Calu3 (cell line): ENCODE measurements at places on chromosomes 11 and 22. TPM values are rescaled to one million over a fixed set of nuclear protein-coding genes. Genes with fewer than 3 reads are reported as not detected.

TSPO gene
- 185 and 195 TPM in 2 replicates for total RNA-seq

ZC3H12C gene
- total RNA-seq: 11.1 and 14.1 TPM in 2 replicates

ZNF280B gene
- 4.0 and 4.6 TPM in 2 replicates for total RNA-seq

FAM83F gene
- total RNA-seq: 21.0 and 21.9 TPM in 2 replicates

TMPRSS4 gene
- 99.9 and 132 TPM in 2 replicates for total RNA-seq

P4HA3 gene
- not detected in 2 replicates for total RNA-seq

RBMXL2 gene
- total RNA-seq: not detected in 2 replicates

DSCAML1 gene
- 0.07 and 0.27 TPM in 2 replicates for total RNA-seq

XPNPEP3 gene
- 33.1 and 39.9 TPM in 2 replicates for total RNA-seq

SCT gene
- not detected in 2 replicates for total RNA-seq
